ENCODE measurements at places on chromosomes 13 and 19.

GRCh38 chr13:40388617-40389016 lies 277.8 kb downstream of the FOXO1 start:
- DNase-seq, result peak; percentile 61

DNA sequence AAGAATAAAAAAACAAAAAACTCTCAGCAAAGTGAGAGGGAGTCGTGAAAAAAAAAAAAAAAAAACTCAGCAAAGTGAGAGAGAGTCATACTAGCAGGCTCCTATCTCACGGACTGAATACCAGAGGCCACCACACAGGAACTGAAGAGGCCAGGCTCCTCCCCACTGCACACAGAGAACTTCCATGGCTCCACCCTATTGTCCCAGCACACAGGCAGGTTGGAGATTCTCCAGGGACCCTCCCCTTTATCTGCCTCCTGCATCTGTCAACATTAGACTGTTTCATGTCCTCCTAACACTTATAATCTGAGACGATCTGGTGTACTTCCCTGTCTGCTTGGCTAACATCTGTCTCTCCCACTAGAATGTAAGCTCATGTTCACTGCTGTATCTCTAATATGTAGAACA lies 37.0 kb upstream of the FARP1 start:
- no peak for DNase-seq

DNA sequence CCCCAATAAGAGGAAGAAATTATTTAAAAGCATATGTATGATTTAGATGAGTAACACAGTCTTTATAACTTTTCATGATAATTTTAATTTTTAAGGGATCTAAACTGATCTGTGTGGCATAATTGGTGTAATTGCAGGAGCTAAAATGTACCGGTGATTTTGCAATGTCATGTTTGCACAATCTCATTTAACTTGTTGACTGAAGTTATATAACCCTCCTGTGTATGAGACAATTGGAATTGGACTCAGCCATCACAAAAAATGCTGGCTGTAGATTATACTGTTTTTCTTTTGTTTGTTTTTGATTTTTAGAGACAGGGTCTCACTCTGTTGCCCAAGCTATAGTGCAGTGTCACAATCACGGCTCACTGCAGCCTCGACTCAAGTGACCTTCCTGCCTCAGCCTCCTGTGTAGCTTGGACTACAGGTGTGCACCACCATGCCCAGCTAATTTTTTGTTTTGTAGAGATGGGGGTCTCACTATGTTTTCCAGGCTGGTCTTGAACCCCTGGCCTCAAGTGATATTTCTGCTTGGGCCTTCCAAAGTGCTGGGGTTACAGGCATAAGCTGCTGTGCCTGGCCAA lies 26.1 kb downstream of the FGF9 start:
- DNase-seq, result no peak

DNA sequence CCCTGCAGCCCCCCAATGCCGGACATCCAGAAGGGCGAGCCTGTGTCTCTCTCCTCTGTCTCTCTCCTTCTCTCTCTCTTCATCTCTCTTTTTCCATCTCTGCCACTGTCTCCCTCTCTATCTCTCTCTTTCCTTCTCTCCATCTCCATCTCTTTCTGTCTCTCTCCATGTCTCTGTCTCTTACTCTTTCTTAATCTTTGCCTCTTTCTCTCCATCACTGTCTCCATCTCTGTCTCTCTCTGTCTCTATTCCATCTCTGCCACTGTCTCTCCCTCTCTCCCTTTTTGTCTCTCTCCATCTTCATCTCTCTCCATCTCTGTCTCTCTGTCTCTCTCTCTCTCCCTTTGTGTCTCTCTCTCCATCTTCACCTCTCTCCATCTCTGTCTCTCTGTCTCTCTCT lies 25.7 kb upstream of the TCF3 start:
- DNase-seq, result no peak

DNA sequence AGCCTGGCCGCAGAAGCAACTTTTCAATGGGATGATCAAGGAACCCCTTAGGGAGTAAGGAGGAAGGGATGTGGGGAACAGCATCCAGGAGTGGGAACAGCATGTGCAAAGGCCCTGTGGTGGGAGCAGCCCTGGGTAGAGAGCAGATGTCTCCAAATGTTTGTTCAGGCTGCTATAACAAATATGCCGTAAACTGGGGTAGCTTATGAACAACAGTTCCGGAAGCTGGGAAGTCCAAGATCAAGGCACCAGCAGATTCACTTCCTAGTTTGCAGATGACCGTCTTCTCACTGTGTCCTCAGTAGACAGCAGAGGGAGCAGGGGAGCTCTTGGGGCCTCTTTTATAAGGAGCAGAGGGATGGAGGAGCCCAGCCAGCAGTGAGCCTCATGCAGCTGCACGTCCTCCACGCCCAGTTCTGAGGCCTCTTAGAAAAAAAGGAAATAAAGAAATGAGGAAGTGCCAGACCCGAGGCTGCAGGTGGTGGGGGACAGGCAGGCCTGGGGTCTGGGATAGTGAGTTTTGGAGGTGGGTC lies 4.2 kb upstream of the LRRC25 start:
- DNase-seq, result peak; percentile 71

DNA sequence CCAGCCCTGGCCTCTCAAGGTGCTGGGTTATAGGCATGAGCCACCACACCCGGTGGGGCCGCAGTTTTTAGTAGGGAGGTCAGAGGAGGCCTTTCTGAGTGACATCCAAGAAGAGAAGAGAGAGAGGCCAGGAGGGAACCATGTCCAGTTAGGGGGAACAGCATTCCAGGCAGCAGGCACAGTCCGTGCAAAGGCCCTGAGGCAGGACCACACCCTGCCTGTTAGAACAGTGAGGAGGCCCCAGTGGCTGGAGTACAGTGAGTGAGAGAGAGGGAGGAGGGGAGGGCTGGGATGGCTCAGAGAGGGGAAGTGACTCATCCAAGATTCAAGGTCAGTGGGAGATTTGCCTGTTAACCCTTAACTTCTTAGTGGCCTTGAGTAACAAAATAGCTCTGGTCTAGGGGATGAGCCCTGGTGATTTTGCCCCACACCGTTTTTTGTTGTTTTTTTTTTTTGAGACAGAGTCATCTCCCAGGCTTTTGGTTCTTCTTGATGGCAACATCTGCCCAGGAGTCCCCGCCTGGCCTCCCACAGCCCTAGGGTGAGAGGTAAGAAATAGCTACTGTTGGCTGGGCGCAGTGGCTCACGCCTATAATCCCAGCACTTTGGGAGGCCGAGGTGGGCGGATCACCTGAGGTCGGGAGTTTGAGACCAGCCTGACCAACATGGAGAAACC lies 2.7 kb upstream of the PLIN3 start:
- DNase-seq, result no peak

- DNase-seq, result peak; percentile 76
These were observed at the start of gene ZNF223 for GRCh38 chr19:44051650-44052402. TSS of gene ZNF223 (plus strand) at chr19:44052036. CDS start at chr19:44055177, 3,141 bp downstream.

DNA sequence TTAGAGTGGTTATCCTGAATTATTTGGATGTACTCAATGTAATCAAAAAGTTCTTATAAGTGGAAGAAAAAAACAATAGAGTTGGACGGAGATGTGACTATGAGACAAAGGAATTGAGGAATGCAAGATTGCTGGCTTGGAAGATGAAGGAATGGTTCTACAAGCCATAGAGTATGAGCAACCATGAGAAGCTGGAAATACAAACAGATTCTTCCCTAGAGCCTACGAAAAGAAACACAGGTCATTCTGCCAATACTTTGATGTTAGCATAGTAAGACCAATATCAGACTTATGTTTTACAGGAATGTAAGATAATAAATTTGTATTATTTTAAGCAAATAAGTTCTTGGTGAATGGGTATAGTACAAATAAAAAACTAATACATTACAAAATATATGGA lies 249.2 kb downstream of the DIAPH3 start:
- no peak for DNase-seq
